ENCODE measurements at places on chromosomes 1 and 21. TPM values are rescaled to one million over a fixed set of nuclear protein-coding genes. Genes with fewer than 3 reads are reported as not detected.
A peak's percentile ranks its signal among the peaks of the same experiment; 100 is the strongest.

Gene PLA2G2A
- total RNA-seq, result not detected

Gene HMCN1
- total RNA-seq, result 178 TPM

Gene RAB25
- total RNA-seq, result not detected

DNA sequence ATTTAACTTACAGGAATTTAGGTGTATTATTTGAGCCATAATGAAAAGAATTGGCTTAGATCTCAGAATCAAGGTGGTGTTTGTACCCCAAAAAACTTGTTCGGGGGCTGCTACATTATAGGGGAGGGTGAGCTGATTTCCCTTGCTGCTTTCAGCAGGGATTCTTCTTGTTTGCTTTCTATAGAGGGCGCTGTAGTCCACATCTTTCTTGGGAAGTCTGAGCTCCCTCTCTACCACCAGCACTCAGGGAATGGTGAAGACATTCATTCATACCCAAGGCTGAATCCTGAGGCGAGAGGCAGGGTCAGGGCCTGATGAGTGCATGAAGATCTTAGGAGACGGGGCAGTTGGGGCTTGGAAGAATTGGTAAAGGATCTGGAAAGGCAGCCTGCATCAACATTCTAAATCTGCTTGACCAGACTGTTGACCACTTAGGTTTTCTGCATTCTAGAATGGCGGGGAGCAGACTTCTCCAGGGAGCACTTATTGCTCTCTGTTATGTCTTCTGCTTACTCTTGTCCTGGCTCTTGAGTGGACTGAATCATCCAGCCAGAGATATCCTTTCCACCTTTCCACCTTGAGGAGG, 18.9 kb downstream of the SPATA46 start:
- H3K36me3 ChIP-seq, result no peaks in the 10 kb centered on the region
- H3K27me3 ChIP-seq, result peaks cover 10% of the 10 kb centered on the region
- H3K4me1 ChIP-seq, result no peaks in the 10 kb centered on the region
- peak; percentile 93 for DNase-seq

Gene TNFSF18
- 0.29 TPM for total RNA-seq
